Inflammatory macrophage treated with lipopolysaccharide for 1 hour (primary cell): ENCODE measurements at places on chromosomes 1 and 21.

- DNase-seq = no peak
These were observed 43.2 kb downstream of the GJA5 start for GRCh38 chr1:147717051-147717705.

DNA sequence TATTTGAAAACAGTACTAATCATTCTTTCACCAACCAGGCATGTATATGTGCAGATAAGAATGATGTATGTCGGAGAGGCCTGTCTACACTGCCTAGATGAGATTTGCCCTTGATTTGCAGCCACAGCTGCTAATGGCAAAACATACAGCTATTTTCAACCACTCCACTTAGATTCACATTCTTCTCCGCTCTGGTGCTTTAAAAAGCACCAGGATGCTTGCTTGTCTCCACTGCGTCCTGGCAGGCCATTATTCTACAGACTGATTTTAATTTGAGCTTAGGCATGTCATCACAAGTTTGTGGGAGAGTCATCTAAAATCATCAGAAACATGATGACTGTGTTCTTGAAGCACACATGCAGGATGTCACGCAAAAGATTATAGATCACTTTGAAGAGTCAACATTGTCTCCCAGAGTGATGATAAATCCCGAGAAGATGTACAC lies 119.0 kb upstream of the NRIP1 start:
- DNase-seq = no peak

DNA sequence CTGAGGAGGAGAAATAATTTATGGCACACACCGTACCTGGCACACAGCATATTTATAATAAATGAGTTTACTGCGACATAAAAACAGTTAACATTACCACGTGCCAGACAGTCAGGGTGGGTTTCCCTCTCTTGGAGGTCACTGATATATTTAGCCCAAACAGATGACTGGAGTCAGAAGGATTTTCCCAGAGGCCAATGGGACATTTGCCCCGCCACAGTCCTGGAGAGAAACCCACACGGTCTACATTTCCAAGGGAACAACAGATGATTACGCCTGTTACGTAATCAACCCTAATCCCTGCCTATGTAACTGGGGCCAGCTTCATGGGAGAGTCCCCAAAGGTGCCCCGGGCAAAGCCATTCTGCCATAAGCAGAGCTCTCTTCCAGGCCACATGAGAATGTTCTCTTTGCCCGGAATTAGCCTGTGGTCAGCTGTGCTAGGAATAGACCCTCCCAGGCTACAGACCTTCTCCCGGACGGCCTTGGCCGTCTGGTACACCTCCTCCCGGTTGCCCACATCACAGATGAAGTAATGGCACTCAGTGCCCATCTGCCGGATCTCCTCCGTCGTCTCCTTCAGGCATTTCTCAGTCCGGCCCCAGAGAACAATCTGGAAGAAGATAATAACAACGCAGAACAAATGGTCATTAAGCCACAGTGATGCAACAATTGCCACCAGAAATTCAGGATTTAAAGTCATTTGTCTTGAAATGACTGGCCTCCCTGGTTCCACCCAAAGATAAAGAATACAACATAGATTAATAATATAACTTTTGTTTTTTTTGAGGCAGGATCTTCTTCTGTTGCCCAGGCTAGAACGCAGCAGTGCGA lies 37.7 kb downstream of the DHRS3 start:
- no peak for DNase-seq

- peak; percentile 94 for DNase-seq
These were observed 94.8 kb upstream of the SGIP1 start for GRCh38 chr1:66439031-66439740.

GRCh38 chr21:40386294-40386911 lies 460.6 kb downstream of the DSCAM start:
- DNase-seq = peak; percentile 64
